H4 (cell line): ENCODE measurements at places on chromosomes 1 and 21.

DNA sequence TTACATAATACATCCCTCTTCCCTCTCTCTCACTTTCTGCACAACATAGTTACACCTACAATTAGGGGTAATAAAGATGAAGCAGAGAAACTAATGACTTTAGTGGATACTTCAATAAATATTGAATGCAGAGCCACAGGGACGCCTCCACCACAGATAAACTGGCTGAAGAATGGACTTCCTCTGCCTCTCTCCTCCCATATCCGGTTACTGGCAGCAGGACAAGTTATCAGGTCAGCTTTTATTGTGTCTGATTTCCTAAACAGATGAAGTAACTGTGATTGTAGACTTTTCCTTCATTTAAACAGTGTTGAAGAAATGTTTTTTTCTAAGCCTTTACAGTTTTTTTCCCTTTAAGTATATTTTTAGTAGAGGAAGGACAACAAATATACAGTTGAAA is 281.6 kb downstream of the TPR start:
- DNase-seq = peak; percentile 13

GRCh38 chr1:172971241-172971640 is 79.5 kb downstream of the TNFSF18 start:
- no peak for DNase-seq

- DNase-seq = no peak
Observed at GRCh38 chr1:201448990-201449389, 20.0 kb downstream of the PHLDA3 start.

DNA sequence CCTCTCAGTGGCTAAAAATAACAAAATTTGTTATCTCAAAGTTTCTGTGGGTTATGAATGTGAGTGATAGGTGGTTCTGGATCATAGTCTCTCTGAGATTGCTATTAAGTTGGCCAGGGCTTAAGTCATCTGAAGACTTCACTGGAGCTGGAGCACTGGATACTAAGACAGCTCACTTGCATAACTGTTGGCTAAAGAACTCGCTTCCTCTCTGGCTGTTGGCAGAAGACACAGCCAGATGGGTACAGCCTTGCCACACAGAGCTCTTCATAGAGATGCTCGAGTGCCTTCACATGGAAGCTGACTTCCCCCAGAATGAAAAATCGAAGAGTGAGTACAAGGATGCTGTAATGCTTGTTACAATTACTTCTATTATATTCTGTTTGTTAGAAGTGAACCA is 333.8 kb downstream of the ZP4 start:
- no peak for DNase-seq

- DNase-seq = no peak
Observed at GRCh38 chr1:228750915-228751314, 15.6 kb downstream of the RHOU start.

DNA sequence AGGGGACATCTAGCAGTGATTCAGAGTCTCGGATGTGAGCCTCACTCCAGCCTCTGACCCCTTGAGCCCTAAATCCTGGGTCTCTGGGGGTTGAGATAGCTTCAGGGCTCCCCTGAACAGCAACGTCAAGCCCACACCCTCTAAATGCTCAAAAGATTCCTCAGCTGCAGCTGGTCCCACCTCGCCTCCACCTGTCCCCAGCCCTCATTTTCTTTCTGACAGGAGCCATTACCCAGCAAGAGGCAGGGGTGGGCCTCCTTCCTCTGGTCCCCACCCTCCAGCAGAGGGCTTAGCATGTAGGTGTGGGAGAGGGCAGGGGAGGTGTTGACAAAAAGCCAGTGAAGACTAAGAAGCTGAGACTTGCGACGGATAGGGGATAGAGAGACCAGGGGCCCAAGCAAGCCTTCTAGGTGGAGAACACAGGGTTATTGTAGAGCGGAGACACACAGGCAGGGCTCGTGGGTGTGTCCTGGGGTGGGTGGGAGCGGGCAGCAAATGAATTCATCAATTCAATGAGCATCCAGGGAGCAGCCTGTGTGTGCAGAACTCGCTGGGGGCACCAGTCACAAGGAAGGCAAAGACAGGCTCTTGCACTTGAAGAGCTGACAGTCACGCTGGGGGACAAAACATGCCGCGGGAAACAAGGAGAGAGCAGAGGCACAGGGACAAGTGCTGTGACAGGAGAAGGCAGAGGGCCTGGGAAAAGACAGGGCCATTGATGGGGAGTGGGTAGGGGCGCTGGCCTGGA is 48.9 kb upstream of the GOLT1A start:
- DNase-seq = no peak

DNA sequence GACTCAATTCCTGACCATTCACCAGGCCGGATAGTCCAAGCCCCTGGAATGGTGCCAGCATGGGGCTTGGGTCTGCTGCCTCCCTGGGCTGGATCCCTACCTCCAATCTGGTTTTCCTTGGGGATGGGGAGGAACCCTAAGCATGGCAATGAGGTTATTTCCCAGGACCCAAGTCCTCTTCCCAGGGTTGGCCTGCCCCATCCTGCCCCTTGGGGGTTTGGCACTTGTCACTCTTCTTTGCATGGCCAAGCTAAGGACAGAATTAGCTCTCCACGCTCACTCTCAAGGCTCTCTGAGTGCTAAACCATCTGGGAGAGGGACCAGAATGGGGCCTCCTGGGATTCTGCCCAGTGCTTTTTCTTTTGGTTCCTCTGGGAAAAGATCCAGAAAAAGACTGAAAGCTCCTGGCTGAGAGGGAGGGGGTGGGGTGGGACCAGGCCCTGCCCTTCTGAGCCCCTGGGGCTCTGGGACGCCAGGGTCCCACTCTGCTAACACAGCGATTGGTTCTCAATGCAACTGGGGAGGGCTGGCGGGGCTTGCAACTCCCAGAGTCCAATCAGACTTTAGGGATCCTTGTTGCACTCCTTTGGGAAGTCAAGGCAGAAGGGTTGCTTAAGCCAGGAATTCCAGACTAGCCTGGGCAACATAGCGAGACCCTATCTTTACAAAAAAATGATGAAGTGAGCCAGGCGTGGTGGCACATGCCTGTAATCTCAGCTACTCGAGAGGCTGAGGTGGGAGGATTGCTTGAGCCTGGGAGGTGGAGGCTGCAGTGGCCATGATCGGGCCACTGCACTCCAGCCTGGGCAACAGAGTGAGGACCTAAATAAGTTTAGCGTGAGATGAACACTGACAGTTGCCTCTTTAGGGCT is 52.7 kb downstream of the DHRS3 start:
- DNase-seq = no peak

- no peak for DNase-seq
Observed at GRCh38 chr1:208272311-208272710, 28.1 kb upstream of the PLXNA2 start.

GRCh38 chr1:24483441-24483840 is 19.2 kb upstream of the RCAN3 start:
- DNase-seq = no peak

- DNase-seq = peak; percentile 56
Observed at GRCh38 chr1:152745289-152745704, 12.5 kb upstream of the KPRP start.

- DNase-seq = no peak
Observed at GRCh38 chr1:94205639-94206038, 31.7 kb downstream of the ARHGAP29 start.

- no peak for DNase-seq
Observed at GRCh38 chr1:30900931-30901560, 7.5 kb downstream of the SDC3 start.

DNA sequence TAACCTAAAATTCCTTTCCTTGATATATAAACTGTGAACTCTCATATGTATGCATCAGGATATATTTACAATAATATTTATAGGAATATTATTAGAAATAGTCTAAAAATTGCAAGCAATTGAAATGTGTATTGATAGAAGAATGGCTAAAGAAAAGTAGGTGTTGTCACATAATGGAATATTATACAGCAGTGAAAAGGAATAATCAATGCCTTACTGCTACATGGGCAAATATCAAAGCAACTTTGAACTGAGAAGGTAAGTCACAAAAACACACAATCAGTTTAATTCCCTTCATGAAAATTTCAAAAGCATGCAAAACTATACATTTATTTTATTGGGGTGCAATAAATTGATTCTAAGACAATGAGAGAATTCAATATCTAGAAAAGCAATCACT is 35.7 kb upstream of the CDC14A start:
- DNase-seq = no peak

DNA sequence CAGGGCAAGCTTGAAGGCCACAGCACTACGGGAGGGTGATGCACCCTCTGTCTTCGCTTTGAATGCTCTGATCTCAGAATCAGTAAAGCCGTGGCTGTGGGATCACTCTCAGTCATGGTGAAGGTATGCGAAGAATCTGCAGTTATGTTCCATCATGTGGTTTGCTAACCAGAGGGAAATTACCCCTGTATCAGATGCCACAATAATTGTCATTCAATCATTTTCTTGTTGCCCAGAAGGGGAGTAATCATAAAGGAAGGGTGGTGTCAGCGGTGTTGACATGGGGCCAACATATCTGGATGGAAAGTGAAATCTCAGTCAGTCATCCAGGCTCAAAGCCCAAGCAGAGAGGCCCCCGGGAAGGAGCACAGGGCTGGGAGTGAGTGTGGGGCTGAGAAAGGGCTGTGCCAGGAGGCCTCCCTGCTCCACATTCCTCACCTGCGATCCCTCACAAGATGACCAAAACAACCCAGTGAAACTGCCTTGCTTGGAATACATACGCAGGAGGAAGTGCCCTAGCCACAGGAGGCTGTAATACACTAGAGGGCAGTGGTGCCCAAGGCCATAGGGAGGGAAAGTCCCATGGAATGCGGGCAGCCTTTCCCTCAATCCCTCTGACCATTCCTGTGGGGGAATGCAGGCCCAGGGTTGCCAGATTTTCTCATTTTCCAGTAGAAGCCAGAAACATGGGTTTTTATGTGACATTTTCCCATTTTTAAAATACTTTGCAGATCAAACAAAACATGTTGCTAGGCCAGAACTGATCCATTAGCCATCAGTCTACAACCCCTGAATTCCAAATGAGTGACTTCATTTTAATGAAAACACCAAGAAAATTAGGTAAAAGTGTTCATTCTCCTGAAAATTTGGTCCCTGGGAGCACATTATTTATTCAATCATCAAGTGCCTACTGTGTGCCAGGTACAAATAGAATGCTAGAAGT is 95.7 kb upstream of the VANGL1 start:
- DNase-seq = peak; percentile 84

DNA sequence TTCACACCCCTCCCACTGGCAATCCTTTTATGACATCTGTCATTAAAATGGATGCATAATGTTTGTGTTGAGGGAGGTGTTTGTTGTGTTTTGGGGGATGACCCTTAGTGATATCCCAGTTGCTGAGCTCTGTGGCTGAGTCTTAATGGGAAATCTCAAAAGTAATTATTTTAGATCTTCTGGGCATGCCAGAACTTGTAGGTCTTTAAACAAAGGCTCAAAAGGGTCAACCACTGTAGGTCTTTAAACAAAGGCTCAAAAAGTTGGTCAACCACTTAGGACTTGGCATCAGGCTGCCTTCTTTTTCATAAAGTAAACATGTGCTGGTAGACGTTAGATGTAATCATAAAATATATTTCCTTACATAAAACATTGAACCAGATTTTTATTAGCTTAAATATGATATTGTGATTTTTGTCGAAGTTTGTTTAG is 78.0 kb downstream of the CDC14A start:
- no peak for DNase-seq

- no peak for DNase-seq
Observed at GRCh38 chr21:36023092-36023480, 37.2 kb downstream of the SETD4 start.

DNA sequence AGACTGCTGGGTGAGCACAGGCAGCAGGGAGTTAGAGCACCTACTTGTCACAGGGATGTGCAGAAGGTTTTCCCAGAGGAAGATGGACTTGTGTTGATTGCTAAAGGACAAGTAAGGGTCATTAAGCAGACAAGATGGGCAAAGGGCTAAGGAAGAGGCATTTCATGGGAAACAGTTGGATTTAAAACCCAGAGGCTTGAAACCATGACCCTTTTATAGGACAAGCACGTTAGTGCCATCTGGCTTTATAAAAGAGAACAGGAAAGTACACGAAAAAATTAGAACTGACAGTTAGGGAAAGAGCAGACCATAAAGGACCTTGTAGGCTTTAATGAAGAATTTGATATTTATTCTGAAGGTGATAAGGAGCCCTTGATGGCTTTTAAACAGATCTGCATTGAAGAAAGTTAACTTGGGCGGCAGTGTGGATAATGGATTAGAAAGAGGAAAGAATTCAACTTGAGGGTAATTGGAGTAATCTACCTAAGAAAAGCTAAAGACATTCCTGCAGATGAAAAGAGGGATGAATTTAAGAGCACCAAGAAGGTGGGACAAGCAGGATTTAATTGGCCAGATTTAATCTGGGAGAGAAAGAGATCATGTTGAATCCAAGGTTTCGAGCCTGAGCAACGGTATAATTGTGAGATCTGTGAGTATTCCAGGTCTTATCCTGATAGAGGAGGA is 68.6 kb downstream of the ZC3H11B start:
- DNase-seq = no peak

DNA sequence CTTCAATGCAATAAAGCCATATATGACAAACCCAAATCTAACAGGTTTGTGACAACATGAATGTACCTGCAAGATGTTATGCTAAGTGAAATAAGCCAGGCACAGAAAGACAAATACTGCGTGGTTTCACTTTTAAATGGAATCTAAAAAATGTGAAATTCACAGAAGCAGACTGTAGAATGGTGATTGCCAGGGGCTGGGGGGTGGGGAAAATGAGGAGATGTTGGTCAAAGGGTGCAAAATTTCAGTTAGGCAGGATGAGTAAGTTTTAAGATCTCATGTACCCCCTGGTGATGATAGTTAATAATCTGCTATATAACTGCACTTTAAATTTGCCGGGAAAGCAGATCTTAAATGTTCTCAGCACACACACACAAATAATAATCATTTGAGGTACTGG is 160.5 kb downstream of the PTBP2 start:
- no peak for DNase-seq

GRCh38 chr1:14538335-14538734 is 60.1 kb upstream of the KAZN start:
- no peak for DNase-seq

DNA sequence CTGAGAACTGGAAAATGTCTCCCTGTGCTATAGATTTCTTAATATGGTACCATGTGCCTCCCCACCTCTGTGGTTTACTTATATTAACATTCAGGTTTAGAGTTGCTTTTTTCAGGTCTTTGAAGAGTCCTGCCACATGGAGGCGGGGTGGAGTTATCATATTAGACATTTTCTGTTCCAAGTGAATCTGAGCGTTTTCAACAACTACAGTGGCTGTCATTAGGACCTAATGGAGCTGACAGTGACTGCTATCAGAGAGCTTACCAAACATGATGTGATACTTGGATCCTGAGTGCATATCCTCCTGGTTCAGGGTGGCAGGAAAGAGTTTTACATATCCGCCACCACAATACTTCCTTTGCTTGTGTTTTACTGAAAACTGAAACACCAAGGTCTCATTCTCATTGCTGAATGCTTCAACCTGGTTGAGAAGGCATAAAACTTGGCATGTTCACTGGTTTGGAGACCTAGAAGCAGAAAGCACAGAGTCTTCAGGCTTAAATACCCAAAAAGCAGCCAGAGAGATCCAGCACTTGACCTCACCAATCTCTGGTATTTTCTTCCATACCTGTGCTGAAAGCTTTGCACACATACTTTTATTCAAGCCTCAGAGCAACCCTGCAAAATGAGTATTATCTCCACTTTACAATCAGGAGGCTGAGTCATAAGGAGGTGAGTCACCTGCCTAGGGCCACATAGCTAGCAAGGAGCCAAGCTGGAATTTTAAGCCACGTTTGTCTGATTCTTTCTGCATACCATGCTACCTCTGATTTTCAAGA is 47.4 kb upstream of the OSBPL9 start:
- peak; percentile 78 for DNase-seq

GRCh38 chr1:181317261-181317930 is 165.9 kb upstream of the CACNA1E start:
- no peak for DNase-seq
